NCI-H187 treated with DMSO at 0.1 percent for 48 hours (cell line): ENCODE measurements at places on chromosomes 6 and 20.
A peak's percentile ranks its signal among the peaks of the same experiment; 100 is the strongest.

DNA sequence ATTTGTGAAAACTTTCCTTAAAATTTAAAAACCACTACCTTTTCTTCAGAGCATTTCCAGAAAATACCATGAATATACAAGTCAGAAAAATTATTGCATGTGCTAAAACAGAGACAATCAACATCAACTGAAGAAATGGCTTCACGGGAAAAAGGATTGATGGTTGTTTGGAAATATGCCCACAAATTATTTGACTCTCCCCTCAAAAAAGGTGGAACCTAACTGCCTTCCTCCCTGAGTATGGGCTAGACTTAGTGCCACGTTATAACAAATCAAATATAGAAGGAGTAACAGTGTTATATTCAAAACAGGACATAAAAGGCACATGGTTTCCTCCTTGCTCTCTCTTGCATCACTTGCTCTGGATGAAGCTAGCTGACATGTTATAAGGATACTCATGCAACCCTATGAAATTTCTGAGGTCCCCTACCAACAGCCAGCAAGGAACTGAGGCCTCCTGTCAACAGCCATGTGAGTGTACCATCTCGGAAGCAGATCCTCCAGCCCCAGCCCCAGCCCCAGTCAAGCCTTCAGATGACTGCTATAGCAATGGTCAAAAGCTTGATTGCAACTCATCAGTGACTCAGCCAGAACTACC is 8.4 kb downstream of the BTBD9 start:
- DNase-seq = no peak

GRCh38 chr6:5025911-5026819 is 22.3 kb upstream of the RPP40 start:
- DNase-seq = peak; percentile 29

- DNase-seq = no peak
Observed at GRCh38 chr6:116931456-116931855, 54.4 kb downstream of the RFX6 start.

DNA sequence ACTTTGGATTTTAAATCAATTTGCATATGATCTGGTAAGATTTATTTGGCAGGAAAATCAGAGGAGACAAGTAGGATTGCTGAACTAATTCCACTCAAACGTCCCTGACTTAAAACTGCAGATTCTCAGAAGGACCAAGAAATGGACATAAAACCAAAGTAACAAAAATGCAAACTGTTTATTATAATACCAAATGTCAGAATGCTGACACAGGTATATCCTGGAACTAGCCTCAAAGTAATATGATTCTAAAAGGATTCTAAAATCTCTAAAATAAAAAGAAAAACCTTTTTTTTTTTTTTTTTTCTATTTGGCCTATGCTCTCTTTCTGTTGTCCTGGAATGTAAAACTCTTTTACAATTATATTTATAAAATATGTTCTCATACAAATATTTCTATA is 74.4 kb upstream of the BTBD3 start:
- no peak for DNase-seq

- DNase-seq = no peak
Observed at GRCh38 chr6:150036081-150036480, 10.7 kb upstream of the RAET1L start.
